Fibroblast of the aortic adventitia (primary cell): ENCODE measurements at places on chromosomes 11 and 22. TPM values are rescaled to one million over a fixed set of nuclear protein-coding genes. Genes with fewer than 3 reads are reported as not detected.

- DNase-seq = no peak
These were observed 1.6 kb upstream of the RRP7A start for GRCh38 chr22:42521228-42521546.

Gene LRRC74B
- total RNA-seq = not detected in 2 replicates

- DNase-seq = no peak
These were observed 104.1 kb downstream of the BRD1 start for GRCh38 chr22:49723478-49724029.

GRCh38 chr11:12123273-12123672 lies 12.9 kb downstream of the MICAL2 start:
- peak; percentile 73 for DNase-seq

Gene PPP2R5B
- total RNA-seq = 7.9 and 9.3 TPM in 2 replicates

DNA sequence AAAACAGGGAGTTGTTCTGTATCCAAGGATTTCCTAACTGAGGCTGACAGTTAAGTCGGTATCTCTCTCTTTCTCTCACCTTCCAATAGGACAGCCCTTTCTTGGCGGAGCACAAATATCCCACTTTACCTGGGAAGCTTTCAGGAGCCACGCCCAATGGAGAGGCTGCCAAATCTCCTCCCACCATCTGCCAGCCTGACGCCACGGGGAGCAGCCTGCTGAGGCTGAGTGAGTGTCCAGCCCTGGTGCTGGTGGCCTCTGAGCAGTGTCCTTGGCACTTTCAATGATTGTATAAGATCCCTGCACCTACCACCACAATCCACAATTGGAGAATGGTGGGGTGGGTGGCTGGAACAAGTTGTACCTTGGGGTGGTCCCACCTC lies 33.7 kb downstream of the CYB5R2 start:
- DNase-seq = no peak

Gene KCNJ1
- total RNA-seq = 0.25 TPM in 1 of 2 replicates, not detected in the other

Gene CTTN
- 349 and 364 TPM in 2 replicates for total RNA-seq

GRCh38 chr11:72229336-72229924 lies 4.9 kb downstream of the INPPL1 start:
- no peak for DNase-seq

- DNase-seq = no peak
These were observed 195.9 kb downstream of the SNX19 start for GRCh38 chr11:130720232-130721022.

Gene CATSPER1
- not detected in 2 replicates for total RNA-seq

Gene CHRM1
- not detected in 2 replicates for total RNA-seq

DNA sequence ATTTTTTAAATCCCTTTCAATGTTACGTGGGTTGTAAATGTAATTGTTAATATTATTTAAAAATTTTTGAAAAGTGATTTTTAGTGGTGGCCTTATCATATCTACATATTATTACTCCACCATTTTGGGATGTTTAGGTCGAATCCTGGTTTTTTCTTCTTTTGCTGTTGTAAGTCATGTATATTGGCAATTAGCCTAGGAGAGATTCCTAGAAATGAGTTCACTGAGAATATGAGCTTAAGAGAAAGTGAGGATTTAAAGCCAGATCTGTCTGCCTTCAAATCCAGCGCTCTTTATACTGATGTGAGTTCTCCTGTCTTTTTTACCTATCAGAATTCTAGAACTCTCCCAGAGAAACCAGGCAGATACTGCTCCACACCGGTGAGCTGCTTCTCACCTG lies 56.1 kb downstream of the PTPRJ start:
- peak; percentile 76 for DNase-seq

Gene DKK3
- 94.3 and 334 TPM in 2 replicates for total RNA-seq

GRCh38 chr11:92284107-92284506 lies 59.5 kb downstream of the FAT3 start:
- DNase-seq = no peak

DNA sequence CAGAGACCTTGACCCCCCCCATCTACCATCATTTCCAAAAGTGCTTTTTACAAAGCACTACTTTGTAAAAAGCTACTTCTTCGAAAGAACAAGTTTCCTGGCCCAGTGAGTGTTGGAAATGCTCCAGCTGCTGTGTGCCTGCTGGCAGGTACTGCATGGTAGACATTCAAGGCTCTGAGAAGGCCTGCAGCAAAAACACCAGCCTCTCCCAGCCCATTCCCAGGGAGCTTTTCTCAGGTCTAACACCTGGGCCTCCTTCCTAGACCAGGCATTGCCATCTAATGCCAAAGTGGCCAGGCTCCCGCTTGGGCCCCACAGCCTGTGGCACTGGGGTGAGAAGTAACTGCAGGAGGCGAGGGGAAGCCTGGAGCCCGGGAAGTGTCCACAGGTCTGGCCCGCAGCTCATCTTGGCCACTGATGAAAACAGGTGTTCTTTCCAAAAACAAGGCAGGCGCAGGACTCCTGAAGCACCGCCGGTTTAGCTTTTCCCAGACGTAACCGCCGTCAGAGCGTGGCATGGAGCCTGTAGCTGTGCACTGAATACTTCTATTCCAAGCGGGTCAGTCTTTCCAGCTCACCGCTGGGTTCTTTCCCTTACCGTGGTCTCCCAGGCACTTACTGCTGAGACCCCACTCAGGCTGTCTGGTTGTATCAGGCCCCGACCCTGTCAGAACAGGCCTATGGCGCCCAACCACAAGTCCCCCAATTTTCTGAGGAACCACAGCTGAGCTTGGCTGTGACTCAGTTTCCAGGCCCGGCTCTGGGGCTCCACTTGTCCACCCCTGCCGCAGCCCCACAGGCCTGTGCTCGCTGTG lies 1.2 kb upstream of the TCIRG1 start:
- no peak for DNase-seq

- no peak for DNase-seq
These were observed 75.7 kb downstream of the JRKL start for GRCh38 chr11:96465512-96465911.

DNA sequence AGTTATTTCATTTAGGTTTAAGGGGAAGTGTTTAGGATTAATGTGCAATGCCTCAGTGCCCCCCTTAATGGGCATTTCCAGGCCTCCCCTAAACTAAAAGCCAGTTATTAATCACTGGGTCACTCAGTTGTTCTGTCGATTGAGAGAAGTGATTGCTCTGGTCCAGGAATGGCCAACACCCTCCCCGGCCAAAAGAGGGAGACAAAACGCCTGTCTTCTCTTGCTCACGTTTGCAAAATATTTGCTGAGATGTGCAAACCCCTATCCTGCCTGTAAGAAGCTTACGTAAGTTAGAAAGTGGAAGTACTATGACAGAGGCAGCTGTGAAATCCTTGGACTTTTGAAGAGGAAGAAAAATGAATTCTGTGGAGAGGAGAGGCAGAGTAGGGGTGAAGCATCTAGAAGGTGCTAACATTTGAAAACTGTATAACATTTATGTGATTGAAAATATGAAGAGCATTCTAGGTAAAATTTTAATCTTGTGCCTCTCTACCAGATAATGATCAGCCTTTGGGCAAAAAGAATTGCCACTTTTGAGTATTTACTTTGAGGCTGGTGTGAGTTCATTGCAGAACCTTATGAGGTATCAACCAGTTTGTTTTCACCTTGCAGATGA lies 37.7 kb downstream of the NTM start:
- DNase-seq = peak; percentile 3

Gene CECR2
- 0.49 TPM in 1 of 2 replicates, not detected in the other for total RNA-seq

Gene JAM3
- total RNA-seq = 61.6 and 63.0 TPM in 2 replicates

- no peak for DNase-seq
These were observed 245.0 kb downstream of the KIRREL3 start for GRCh38 chr11:126755526-126755925.

Gene DUSP8
- total RNA-seq = 0.36 TPM in 1 of 2 replicates, not detected in the other

GRCh38 chr22:42585096-42585495 lies 29.6 kb downstream of the POLDIP3 start:
- DNase-seq = no peak

- no peak for DNase-seq
These were observed 73.3 kb downstream of the CYP2R1 start for GRCh38 chr11:14818779-14819178.

DNA sequence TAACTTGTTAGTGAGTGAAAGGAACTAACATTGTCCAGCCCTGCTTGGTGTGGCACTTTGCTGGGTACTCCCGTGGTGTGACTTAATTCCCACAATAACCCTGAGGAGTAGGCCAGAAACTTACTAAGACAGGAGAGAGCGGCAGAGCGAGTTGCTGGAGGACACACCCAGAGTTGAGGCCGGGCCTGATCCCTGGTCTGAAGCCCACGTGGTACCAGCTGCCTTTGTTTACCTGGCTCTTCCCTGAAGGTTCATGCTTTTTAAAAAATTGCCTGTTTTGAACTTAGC lies 594 bp downstream of the MPST start:
- peak; percentile 60 for DNase-seq

- no peak for DNase-seq
These were observed 5.2 kb downstream of the SLC15A3 start for GRCh38 chr11:60946601-60947264.

- DNase-seq = no peak
These were observed 16.5 kb downstream of the RNF141 start for GRCh38 chr11:10524471-10524870.

DNA sequence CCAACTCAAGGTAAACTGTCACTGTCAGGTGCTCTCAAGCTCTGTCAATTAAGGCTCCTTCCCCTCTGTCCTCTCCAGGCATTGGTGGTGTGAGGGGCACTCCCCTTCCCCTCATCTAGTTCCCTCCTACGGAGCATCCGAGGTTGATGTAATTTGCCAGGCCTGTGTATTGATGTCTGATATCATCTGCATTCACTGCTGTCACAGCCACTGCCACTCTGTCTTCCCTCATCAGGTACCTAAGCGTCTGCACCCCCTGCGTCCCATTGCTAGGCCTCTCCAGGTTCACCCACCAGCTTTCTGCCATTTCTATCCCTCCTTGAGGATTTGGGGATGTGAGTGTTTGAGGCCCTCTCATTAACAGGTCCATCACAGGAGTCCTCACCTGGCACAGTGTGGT lies 50.0 kb upstream of the SYT13 start:
- no peak for DNase-seq

DNA sequence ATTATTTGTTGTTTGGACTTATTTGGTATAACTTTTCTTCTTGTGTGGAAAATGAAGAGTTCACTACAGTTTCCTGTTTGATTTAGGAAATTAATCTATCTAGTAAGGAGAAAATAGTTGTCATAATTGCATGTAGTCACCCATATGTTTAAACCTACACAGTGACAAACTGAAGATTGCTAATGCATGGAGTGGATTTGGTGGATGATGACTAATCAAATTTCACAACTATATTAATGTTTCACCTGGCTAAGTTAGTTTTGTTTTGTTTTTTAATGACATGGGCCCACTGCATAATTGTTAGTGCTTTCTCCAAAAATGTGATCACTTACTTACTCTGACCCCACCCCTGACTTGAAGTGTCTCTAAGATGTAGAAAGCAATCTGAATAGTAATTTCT lies 170.6 kb downstream of the DYNC2H1 start:
- DNase-seq = peak; percentile 3

GRCh38 chr22:30373331-30374325 lies 13.6 kb downstream of the RNF215 start:
- DNase-seq = no peak
